NK-92 treated with Interleukin-12 subunit alpha and Interleukin-12 subunit beta, amount 100 ng/mL, for 24 hours (cell line): ENCODE measurements at places on chromosomes 2 and 18.
A peak's percentile ranks its signal among the peaks of the same experiment; 100 is the strongest.

GRCh38 chr2:43192744-43193651, 33.4 kb downstream of the ZFP36L2 start:
- no peak for DNase-seq

DNA sequence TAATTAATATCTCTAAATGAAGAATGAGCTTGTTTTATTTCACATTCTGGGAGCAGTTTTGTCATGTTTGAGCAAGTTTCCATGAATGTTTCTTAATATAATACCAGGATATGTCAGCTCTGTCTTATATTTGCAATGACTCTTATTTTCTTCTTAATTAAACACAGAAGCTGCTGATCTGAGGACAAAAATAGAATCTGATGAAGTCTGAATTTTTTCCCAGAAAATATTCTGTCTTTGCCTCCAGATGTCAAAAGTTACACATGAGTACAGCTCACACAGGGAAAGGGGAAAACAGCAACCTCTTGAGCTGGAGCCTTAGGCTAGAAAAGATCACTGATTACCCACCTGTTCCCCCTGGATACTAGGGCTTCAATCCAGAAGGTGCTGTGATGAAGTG, 606.6 kb upstream of the SYT4 start:
- DNase-seq: no peak

GRCh38 chr2:213016984-213017351, 134.4 kb downstream of the IKZF2 start:
- no peak for DNase-seq

DNA sequence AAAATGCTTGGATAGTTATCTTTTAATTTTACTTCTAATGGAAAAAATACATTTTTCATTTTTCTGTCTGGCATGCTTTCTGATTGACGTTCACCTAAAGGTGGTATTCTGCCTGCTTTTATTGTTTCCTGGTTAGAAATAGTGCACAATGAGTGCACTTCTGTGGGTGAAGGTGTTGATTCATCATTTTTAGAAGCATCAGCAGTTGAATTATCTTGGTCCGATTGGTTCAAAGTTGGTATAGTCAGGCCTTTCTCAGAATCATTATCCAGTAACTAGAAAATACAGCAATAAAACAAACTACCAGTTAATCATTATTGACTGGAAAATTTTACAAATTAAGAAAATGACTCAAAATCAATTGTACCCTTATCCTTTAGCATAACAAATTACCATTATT, 84.5 kb downstream of the STRADB start:
- DNase-seq: no peak

- DNase-seq: no peak
These were observed 221.2 kb downstream of the TGIF1 start for GRCh38 chr18:3671176-3671575.

GRCh38 chr2:16613539-16614011, 52.1 kb downstream of the CYRIA start:
- no peak for DNase-seq

DNA sequence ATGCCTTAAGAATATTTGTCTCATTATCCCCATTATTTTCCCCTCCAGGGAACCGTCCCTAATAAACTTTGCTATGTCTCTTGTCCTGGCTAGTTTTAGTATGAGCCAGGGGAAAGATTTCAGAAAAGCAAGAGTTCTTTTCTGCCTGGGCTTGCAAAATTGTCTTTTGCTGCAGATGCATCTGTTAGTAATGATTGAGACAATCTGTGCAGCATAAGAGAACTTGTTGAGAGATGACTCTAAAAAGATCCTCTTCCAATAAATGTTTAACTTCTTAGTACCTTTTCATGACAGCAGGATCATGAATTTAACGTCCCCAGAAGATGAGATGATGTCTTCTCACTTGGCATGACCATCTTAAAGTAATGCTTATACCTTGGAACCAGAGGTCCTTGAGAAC, 172.5 kb upstream of the CREB1 start:
- DNase-seq: no peak

- DNase-seq: no peak
These were observed 14.5 kb downstream of the KCNS3 start for GRCh38 chr2:17892770-17893534.

DNA sequence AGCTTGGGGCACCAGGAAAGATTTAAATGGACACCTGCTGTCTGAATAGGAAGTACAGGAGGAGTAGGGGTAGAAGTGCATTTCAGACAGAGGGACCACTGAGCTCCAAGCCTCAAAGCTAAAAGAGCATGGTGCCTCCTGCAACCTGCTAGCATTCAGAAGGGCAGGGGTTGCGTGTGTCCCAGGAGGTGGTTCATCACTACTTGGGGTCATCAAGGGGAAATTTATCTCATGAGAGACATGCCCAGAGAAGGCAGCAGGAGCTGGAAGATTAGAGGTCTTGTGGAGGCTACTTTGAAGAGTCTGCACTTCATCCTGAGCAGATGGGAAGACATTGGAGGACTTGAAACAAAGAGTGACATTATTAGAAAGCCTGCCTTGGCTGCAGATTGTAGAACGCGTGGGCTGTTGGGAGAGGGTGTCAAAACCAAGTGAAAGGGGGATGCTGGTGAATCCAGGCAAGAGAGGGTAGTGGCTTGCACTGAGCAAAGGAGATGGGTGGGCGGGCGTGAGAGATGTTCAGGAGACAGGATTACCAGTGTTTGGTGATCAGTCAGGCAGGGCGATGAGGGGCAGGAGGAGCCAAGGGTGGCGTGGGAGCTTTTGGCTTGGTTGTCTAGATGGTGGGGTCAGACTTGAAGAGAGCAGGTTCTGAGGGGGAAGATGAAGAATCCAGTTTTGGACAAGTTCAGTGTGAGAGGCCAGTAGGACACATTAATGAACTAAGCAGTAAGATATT, 154.0 kb downstream of the DYSF start:
- DNase-seq: peak; percentile 29

DNA sequence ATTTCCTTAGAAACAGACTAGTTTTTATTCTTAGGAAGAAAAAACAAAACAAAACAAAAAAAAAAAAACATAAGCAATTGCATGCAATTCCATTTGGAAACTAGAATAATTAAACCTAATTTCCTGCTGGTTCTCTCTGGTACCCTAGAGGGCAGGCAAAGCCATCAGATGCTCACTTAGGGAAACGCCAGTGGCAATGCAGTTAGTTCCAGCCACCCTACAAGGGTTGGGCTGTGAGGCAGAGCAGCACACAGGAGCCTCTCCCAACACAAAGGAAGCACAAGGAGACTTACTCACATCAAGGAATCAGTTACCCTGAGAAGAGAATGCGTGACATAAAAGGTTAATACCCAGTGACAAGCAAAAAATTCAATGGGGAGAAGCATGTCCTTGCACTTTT, 28.8 kb downstream of the CCDC93 start:
- no peak for DNase-seq

- no peak for DNase-seq
These were observed 2.8 kb upstream of the LRRFIP1 start for GRCh38 chr2:237624565-237624964.

GRCh38 chr2:74700643-74701372, 46.8 kb downstream of the SEMA4F start:
- DNase-seq: no peak

GRCh38 chr2:235518322-235519090, 24.7 kb downstream of the AGAP1 start:
- DNase-seq: no peak

DNA sequence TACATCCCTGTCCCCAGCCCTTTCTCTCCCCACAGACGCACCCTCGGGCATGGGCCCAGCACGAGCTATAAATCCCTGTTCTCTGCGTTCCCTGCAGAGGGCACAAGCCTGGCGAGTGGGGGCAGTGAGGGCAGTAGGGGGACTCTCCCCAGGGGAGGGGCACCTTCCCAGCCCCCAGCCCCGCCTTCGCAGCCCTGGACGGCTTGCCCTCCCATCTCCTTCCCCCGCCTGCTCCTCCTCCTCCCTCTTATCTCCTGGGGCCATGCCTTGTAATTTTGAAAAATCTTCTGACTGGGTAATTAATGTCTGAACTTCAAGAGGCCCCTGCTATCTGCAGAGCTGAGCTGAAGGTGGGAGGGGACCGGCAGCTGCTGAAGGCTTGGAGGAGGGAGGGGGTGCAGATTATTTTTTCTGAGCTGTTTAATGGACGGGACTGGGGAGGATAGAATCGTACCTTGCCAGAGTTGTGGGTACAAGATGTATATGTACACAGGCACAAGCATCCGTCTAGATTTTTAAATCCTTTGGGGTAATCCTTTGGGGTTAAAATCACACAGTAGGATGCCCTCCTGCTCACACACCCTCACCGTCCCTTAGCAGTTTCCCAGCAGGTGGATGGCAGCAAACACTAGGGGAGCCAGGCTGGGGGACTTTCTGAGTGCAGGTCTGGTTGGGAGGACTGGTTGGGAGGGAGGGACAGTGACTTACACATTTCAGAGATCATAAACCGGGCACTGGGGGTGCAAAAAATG, 121.9 kb downstream of the SMAD7 start:
- no peak for DNase-seq
